ENCODE measurements at places on chromosomes 1 and 21.

- DNase-seq, result no peak
These were observed 2.4 kb downstream of the CAPN9 start for GRCh38 chr1:230749635-230750034.

DNA sequence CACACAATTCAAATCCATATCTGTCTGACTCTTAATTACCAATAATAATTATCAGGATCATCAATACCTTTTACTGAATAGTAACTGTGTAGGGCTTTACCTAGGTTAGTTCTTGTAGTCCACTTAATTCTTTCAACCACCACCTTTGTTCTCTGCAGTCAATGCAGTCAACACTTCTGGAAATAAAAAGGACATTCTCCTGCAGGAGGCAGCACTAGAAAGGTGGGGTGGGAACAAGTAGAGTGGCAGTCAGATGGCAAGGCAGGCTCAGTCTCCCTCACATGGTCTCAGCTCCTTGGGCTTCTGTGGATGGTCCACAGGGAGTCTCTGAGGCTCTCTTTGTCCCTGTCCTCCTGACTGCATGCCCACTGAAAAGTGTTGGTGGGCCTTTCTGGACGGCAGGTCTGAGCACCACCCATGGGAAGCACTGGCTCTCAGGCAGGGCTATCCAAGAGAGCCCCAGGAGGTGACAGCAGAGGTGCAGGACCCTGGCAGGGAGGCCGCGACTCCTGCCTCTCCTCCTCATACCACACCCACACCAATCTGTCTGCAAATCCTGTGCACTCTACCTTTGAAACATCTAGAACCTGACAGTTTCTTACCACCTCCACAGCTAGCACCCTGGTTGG is 237.3 kb downstream of the FOXD2 start:
- no peak for DNase-seq

DNA sequence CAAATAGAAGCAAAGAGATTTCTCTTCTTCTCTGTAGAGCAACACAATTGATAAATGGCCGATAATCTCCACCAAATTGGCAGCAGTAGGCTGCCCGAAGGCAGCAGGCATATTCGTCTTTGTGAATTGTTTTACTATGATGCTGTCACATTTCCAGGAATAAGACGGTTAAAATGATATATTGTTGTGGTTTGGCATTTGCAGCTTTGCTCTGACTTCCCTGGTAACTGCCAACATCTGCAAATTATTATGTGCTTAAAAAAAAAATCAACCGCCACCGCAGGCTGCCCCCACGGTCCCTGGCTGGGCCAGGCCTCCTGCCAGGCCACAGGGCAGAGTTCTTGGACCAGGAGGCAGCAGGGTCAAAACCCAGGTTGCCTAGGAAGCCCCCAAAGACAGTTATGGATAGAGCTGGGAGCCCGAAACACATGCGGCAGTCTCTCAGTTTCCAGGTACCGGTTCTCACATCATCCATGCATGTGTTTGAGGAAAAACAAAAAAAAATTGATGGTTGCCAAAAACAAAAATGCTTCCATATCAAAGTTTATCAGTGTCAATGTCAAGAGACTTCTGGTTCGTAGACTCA is 179.3 kb downstream of the ETS2 start:
- peak; percentile 91 for DNase-seq

DNA sequence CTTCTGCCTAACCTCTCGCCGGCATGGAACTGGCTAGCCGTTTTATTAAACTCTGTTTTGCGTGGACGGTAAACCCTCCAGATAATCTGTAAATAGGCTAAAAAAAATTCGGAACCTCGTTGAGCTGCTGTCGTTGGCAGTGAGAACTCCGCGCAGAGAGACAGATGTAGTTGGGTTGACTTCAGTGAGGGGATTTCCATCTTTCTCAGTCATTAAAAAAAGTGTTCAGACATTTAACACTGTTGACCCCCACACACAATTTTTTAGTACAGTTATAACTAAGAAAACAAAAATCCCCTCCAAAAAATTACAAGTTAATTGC is 464 bp downstream of the PARK7 start:
- DNase-seq, result no peak

GRCh38 chr1:10841118-10841517 is 44.7 kb upstream of the CASZ1 start:
- no peak for DNase-seq

DNA sequence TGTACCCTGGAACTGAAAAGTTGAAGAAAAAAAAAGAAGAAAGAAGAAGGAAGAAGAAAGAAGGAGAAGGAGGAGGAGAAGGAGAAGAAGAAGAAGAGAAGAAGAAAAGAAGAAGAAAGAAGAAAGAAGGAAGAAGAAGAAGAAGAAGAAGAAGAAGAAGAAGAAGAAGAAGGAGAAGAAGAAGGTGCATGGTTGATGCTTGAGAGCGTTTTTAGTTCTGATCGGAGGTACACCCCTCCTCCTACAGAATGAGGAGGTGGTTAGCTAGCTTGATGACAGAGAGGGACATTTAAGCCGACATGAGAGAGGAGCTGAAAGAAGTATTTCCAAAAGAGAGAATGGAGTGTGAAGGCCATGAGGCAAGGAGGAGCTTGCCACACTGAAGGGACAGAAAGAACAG is 5.6 kb upstream of the ZNF362 start:
- DNase-seq, result no peak

- no peak for DNase-seq
These were observed 206.1 kb downstream of the TM2D1 start for GRCh38 chr1:61518670-61519400.

GRCh38 chr1:186683652-186684410 is 3.6 kb upstream of the PTGS2 start:
- DNase-seq, result no peak

DNA sequence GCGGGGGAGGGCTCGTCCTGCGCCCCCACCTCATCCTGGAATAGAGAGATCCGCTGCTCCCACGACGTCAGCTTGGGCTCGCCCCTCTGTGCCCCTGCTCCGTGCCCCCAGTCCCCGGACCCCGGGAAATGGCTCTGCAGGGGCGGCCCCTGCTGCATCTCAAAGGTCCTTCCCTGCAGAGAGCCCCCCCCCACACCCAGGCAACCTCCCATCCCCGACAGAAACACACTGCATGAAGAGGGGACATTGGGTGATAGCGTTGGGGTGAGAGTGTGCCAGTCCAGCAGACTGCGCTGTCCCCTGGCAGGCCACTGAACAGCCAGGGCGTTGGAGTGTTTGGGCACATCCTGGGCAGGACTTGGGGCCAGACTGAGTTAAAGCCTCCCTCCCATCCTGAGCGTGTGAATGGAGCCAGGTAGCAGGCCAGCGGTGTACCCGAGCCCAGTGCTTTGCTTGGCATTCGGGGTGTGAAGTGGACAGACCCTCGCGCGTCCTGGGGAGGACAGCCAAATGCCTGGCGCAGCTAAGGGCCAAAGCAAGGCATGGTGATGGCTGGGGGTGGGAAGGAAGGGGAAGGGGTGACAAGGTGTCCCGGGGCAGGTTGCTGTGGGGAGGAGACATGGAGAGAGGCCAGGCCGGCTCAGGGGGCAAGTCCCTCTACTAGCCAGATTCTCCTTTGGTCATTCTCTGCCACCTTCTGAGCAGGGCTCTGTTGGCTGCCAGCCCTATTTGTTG is 633 bp upstream of the ETNK2 start:
- no peak for DNase-seq

GRCh38 chr1:76268341-76268740 is 193.8 kb downstream of the ST6GALNAC3 start:
- no peak for DNase-seq

- DNase-seq, result no peak
These were observed 4.4 kb upstream of the TNFRSF25 start for GRCh38 chr1:6470132-6471085.

- no peak for DNase-seq
These were observed 611.1 kb downstream of the AJAP1 start for GRCh38 chr1:5265438-5266075.

DNA sequence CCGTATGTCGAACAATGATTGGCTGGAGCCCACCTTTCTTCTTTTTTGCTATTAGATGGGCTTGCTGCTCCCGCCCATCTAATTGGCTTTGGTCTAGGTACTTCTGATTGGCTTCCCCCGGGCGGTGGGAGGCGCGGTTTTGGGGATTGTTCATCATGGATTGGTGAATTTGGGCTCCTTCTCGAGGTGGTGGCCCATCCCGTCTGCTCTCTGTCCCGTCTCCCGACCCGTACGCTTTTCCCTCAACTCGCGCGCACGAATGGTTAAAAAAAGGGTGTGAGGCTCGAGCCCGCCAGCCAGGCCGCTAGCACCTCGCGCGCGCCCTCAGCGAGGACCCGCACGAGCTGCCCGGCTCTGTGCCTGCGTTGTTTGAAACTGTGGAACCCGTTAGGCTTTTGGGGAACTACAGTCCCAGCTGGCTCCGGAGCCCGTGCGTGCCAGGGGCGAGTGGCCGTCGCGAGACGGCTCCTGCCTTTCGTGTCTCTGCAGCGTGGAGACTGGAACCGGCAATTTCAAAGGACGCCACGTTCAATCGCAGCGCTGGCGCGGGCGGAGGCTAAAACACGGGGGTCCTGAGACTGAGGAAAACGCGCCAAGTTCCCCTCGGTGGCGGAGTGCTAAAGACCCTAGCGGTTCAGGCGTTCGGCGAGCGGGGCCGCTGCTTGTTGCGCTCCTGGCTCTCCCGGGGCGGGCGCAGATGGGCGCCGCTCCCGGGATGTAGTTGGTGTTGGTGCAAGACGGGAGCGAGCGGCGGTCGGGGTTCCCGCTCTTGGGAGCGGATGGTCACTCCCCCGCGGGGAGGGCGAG is at the start of gene USP1:
USP1 (plus strand) TSS at position 584 of the 807 bp plus-strand sequence. CDS start 2,819 bp downstream, outside the sequence.
- peak; percentile 99 for DNase-seq

GRCh38 chr21:44299085-44299457 is 782 bp upstream of the PFKL start:
- no peak for DNase-seq

DNA sequence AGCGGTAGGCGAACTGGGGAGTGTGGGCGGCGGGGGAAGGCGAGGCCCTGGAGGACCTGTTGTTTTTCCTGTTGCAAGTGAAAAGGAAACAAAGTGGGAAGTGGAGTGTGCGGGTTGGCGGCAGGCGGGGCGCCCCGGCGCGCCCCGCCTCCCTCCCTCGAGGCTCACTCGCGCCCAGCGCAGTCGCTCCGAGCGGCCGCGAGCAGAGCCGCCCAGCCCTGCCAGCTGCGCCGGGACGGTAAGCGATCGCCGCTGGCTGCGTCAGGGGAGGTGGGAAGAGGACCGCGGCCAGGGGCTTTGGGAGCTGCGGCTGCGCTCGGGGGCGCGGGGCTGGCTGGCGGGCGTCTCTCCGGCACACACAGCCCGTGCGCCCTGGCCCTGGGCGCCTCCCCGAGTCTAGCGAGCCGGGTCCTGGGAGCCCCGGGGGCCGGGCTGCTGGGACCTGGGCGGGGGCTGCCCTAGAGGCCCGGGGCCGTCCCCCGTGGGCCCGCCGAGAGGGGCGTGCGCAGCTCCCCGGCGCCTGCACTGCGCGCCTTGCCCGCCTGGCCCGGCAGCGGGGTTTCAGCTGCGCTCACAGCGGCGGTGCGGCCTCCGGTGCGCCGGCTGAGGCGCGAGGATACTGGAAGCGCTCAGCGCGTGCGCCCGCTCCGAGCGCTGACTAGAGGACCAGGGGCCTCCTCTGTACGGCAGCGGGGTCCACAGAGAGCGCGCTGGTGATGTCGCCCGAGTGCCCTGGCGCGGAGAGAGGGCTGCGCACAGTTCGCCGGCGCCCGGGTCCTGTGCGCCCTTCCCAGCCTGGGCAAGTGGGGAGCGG is at the start of gene PIK3CD:
PIK3CD (plus strand) TSS at position 167 of the 814 bp plus-strand sequence. CDS start 58,725 bp downstream, outside the sequence.
- no peak for DNase-seq

DNA sequence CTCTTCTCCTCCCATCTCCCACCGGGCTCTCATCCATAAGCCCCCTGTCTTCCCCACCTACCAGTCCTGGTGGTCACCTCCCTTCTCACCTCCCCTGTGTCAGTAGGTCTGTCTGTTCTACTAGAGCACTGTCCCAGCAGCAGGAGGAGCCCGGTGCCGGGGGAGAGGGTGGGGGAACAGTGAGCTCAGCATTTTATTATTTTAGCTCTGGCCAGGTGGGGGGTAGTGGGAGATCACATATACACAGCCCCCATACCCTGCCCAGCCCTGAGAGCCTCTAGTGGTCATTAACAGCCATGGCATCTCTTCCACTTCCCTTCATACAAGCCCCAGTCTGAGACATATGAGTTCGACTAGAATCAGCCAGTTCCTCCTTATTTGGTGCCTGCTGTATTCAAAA is at the start of gene TMOD4:
TMOD4 (minus strand) TSS at position 119 of the 400 bp plus-strand sequence. CDS start 1,106 bp downstream, outside the sequence.
- DNase-seq, result no peak

- no peak for DNase-seq
These were observed 20.9 kb upstream of the KCNC4 start for GRCh38 chr1:110189181-110189580.

GRCh38 chr21:26534517-26534916 is 38.6 kb downstream of the CYYR1 start:
- no peak for DNase-seq

DNA sequence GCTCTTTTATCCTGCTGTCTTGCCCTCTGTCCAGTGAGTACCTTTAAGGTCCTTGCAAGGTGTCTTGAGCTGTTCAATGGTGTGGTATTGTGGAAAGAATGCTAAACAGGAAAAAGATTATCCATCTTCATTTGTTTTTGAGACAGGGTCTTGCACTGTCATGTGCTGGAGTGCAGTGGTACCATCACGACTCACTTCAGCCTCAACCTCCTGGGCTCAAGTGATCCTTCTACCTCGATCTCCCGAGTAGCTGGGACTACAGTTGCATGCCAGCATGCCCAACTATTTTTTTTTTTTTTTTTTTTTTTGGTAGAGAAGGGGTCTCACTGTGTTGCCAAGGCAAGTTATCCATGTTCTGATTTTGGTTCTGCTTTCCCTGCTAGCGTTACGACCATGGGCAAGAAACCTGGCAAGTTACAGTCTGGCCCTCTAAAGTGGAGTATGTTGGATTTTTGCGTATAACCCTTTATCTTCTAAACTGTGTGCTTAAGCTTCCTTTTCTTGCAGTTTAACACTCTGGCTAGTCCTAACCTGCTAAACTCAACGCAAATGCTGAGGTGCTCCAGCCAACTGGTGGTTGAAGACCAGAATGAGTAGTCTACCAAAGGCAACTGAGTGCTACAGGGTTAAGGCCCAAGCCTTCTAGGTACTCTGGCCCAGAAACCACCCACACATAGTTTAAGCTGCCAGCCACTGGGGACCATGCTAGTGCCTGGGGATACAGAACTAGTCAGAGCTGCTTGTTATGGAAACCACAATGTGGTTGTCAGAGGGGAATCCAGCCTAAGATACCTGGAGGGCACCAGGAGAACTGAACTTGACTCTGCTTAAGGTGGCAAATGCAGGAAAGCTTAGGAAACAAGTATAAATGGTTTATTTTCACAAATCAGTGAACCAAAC is 7.9 kb downstream of the RPL11 start:
- no peak for DNase-seq

- no peak for DNase-seq
These were observed 73.9 kb downstream of the PATJ start for GRCh38 chr1:61816191-61816590.

DNA sequence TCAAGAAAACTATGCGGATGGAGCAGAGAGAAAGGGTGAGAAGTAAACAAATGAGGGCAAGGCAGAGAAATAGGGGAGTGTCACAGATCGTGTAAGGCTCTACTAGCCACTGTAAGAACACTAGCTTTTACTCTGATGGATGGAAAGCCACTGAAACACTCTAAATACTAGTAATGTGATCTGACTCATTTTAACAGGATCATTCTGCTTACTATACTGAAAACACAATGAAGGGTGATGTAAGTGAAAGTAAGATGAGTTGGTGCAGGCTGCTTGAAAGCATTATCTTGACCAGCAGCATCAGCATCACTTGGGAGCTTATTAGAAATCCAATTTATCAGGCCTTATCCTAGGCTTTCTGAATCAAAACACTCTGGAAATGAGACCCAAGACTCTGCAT is 32.7 kb downstream of the TUT4 start:
- DNase-seq, result peak; percentile 27
